Fibroblast of skin of scalp (primary cell): ENCODE measurements at places on chromosomes 4 and X.
A peak's percentile ranks its signal among the peaks of the same experiment; 100 is the strongest.

DNA sequence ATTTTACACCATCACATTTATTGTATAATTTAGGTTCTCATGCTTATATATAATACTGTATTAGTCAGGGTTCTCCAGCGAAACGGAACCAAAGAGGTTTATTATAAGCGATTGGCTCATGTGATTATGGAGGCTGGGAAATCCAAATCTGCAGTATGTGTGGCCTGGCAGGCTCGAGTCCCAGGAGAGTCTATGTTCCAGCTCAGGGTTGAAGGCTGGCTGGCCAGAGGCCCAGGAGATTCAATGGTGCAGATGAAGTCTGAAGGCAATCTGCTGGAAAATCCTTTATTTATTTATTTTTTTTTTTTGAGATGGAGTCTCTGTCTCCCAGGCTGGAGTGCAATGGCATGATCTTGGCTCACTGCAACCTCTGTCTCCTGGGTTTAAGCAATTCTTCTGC is 63.0 kb upstream of the WDFY3 start:
- DNase-seq, result no peak

DNA sequence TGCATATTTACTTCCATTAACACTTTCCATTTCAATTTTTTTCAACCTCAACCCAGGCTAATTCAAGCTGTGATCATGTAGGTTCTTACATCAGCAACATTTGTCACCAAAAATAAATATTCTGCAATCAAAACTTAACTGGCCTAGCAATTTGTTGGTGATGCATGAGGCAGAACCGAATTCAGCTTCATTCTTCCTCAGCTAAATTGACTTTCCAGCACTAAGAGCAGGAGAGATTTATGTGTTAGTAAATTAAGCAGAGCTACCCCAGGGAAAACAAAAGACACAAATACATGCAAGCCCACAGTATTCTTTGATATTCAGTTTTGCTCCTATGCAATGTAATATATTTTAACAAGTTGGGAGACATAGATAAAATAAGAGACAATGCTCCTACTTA is 208.7 kb upstream of the NDST3 start:
- no peak for DNase-seq

DNA sequence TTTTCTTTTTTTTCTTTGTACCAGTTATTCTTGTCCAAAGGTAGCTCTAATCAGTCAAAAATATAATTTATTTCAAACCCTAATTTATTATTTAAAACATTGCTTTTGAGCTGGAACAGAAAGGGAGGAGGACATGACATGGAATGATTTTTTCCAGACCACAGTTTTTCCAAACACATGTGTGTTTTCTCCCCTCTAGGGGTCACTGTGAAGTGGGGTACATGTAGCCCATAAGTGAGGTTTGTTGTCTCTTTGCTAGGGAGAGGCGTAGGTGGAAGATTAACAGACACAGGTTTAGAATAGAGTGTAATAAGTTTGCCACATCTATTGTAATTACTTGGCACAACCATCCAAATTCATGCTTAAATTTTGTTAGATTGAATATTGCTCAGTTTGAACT is 83.0 kb downstream of the TNIP2 start:
- DNase-seq, result peak; percentile 9

- no peak for DNase-seq
These were observed 177.8 kb downstream of the RASL11B start for GRCh38 chr4:53039741-53040458.

- DNase-seq, result peak; percentile 78
These were observed 45.0 kb downstream of the SLC9A7 start for GRCh38 chrX:46713672-46714490.

GRCh38 chrX:138875472-138875871 is 164.0 kb upstream of the FGF13 start:
- DNase-seq, result no peak

DNA sequence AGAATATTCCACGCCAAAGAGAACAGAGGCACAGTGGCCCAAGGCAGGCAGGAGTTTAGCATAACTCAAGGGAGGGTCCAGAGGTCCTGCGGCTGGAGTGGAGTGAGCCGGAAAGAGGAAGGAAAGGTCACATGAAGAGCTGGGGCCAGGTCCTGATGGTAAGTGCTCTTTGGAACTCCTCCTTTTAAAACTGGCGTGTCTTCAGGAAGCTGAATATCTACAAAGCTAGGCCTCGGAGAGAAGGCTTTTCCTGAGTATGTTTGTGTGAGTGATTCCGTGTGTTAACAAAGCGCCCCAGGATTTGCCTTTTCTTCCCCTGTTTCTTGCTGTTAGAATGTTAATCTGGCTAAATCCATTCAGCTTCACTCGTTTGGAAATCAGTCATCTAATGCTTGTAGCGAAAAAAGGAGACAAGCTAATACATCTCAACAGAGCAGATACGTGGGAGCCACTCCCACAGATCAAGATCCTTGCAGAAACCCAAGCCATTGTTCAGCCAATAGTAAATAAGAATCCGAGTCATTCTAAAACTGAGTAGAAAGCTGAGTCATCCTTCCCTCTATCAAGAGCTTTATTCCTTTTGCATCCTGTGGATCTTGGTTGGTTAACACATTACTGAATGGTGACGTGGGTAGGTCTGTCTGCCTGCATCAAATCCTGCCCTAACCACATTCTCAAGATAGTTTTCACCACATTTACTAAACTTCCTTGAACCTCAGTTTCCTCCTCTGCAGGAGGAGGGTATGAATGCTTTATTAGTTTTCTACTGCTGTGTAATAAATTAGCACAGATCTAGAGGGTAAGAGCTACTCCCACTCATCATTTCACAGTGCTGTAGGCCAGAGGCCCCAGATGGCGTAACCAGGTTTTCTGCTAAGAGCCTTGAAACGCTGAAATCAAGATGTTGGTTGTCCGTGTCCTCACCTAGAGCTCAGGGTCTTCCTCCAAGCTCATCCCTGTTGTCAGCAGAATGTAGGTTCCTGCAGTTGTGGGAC is 43.2 kb upstream of the RBM47 start:
- DNase-seq, result peak; percentile 94

- DNase-seq, result no peak
These were observed 7.0 kb downstream of the TRAPPC11 start for GRCh38 chr4:183666088-183666487.

GRCh38 chrX:16268206-16268605 is 100.9 kb downstream of the MAGEB17 start:
- DNase-seq, result no peak

DNA sequence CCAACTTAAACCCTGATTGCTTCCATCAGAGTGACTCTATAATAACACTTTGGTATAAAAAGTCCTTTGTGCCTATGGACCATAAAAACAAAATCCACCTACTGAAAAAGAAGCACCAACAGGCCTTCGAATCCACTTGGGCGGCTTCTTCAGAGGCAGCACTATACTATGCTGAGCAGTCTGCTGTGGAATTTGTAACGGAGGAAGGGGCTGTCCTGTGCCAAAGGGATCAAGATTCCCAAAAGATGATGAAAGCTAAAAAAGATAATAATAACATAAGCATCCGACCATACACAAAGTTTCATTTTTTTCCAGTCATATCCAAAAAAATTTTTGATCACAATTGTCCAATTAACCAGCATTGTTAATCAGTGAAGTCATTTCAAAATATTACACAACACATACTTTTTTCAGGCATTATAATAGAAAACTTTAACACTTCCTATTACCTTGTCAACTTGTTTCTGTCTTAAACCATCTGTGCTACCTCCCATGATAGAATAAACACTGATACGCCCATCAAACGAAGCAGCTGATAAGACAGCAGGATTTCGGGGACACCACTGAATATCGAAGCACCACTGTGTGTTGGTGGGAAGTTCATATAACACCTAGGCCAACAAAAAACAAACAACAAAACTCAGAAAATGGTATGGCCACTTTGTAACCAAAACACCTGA is 24.1 kb downstream of the SEC31A start:
- peak; percentile 61 for DNase-seq

GRCh38 chrX:155054255-155054654 is 16.7 kb downstream of the CMC4 start:
- no peak for DNase-seq

GRCh38 chr4:153113838-153114105 is 90.5 kb upstream of the TRIM2 start:
- no peak for DNase-seq

DNA sequence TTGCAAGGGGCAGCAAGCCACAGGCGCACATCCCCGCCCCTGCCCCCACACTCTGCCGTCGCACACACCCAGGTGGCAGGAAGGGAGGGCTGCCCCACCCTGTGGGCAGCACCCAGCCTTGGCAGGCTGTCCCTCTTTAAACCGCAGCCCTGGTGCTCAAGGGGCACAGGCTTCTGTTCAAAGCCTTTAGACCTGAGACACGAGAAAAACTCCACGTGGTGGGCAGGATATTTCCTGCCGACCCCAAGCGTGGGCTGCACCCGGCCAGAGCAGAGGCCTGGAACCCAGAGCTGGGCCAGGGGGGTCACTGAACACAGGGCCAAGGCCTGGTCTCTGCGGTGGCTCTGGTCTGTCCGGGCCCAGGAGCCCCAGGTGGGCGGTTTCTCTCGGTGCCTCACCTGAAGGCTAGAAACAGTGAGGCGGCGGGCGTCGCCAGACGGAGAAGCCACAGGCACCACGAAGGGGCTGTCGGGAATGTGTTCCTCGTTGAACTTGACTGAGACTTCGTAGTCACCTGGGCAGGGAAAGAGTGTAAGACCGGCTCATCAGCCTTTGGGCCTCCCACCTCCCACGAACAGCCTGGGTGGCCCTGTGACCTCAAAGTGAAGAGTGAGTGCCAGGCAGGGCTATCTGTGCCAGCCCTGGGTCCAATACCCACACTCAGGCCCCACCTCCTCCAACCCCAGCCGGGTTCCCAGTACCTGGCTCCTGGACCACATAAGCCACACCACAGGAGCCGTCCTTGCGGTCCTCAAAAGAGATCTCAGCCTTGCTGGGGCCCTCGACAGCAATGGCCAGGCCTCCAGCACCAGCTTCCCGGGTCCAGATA is 23.0 kb downstream of the FLNA start:
- DNase-seq, result peak; percentile 3

- DNase-seq, result no peak
These were observed 74.2 kb upstream of the CT45A1 start for GRCh38 chrX:135639066-135639780.

DNA sequence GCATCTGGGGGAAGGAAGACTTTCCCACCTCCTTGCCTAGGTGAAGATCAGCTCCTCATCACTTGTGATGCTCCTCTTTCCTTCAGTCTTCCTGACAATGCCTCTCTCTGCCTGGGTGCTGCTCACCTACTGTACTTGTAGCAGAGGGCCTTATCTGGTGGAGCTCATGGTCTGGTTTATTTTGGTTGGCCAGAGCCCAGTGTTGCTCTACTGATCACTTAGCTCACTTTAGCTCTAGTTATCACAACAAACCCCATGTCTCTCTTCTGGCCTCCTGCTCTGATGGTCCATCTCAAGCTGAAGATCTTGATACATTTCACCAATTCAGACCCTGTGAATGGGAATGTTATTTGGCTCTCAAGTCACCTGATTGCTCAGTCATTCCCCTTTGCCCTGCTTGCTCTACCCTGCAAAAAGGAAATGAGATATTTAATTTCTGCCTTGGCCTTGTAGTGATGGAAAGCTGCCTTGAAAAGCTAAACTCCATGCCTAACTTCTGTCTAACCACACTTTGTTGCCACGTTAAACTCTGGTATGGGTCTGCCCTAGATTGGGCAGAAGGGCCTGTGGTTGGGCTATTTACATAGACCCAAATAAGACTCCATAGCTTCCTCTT is 30.3 kb upstream of the ADH1C start:
- peak; percentile 12 for DNase-seq

DNA sequence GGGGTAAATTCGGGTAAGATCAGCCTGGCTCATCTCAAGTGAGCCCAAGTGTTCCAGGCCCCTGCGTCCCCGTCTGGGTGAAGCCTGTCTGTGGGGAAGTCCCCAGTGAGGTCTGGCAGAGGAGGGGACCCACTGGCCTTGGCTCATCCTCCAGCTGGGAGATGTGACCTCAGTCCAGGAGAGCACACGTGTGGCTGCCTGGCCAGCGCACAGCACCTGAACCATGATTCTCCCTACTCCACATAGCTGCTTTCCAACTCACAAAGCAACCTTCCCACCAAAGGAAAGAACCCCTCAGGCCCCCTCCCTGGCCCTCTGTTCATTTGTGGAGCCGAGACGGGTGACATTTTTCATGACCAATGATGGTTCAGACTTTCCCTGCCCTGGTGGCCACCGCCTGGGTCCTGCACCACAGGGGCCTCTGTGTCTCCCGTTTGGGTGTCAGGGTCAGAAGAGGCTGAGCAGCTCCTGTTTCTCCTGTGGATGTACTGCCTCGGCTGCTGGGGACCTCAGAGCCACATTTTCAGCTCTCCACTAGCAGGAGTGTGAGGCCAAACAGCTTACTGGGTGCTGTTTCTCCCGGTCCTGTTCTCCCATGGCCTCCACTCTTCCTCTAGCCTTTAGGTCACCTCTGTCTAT is 111.4 kb downstream of the CPZ start:
- DNase-seq, result no peak

DNA sequence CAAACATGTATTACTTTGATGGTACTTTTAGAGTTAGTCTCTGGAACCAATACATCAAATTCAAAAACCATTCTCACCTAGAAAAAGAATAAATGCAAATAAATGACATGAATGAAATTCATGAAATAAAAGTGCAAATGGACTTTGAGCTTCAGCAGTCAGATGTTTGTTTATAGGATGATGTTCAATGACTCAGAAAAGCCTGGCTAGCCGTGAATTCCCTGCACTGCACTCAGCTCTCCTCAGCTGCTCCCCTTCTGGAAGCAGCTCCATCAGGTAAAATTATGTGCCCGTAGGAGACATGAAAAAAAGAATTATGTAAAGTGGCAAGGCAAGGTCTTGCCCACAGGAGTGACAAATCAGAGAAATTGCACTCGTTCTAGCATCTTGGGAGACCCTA is 390.6 kb downstream of the GPM6A start:
- DNase-seq, result peak; percentile 62

- DNase-seq, result peak; percentile 93
These were observed 32.0 kb upstream of the ANXA5 start for GRCh38 chr4:121728798-121729226.

- DNase-seq, result no peak
These were observed 33.1 kb downstream of the MAGEB10 start for GRCh38 chrX:27840881-27841280.

GRCh38 chr4:75715105-75715799 is 9.1 kb upstream of the USO1 start:
- peak; percentile 61 for DNase-seq

- DNase-seq, result no peak
These were observed 57.3 kb downstream of the APBB2 start for GRCh38 chr4:41157009-41157408.

GRCh38 chrX:39899856-39900776 is 197.6 kb downstream of the BCOR start:
- no peak for DNase-seq

- no peak for DNase-seq
These were observed 594 bp upstream of the STAG2 start for GRCh38 chrX:123960956-123961267.
